ENCODE measurements at places on chromosomes 3 and 15.
A peak's percentile ranks its signal among the peaks of the same experiment; 100 is the strongest.

- DNase-seq: no peak
These were observed 56.5 kb downstream of the SLC7A14 start for GRCh38 chr3:170529346-170529745.

GRCh38 chr3:58603606-58604005 lies 26.4 kb upstream of the FAM107A start:
- no peak for DNase-seq

DNA sequence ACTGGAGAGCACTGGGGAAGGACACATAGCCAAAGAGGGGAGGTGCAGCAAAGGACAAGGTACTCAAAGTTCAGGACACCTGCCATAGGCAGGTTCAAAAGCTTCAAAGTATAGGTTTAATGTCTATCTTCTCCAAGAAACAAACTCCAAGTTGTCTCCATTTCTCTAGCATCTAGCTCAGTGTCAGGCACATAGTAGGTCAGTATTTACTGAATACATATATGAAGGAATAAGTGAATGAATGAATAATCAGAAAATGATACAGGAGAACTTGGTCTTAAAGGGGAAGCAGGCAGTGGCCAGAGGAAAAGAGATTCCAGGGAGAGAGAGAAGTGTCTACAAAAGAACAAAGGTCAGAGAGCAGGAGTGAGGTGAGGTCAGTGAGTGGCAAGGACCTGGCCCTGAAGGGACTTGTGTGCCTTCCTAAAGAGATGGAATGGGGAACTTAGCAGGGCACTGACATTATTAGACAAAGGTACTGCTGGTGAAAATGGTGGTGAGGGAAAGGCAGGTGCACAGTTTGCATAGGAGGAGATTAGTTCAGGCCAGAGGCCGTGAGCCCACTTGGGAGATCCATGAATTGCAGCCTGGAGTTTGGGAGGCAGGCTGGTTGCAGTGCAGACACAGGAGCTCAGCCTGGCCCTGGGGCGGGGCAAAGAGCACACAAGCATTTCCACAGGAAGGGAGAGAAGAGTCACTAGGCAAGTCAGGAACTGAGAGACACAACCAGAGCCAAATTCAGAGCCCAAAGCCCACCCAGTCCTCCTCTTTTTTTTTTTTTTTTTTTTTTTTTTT lies 21.4 kb downstream of the TBC1D2B start:
- DNase-seq: no peak

GRCh38 chr3:139838269-139838957 lies 96.6 kb upstream of the CLSTN2 start:
- DNase-seq: no peak

GRCh38 chr3:113275929-113276750 lies 64.8 kb downstream of the BOC start:
- DNase-seq: no peak

DNA sequence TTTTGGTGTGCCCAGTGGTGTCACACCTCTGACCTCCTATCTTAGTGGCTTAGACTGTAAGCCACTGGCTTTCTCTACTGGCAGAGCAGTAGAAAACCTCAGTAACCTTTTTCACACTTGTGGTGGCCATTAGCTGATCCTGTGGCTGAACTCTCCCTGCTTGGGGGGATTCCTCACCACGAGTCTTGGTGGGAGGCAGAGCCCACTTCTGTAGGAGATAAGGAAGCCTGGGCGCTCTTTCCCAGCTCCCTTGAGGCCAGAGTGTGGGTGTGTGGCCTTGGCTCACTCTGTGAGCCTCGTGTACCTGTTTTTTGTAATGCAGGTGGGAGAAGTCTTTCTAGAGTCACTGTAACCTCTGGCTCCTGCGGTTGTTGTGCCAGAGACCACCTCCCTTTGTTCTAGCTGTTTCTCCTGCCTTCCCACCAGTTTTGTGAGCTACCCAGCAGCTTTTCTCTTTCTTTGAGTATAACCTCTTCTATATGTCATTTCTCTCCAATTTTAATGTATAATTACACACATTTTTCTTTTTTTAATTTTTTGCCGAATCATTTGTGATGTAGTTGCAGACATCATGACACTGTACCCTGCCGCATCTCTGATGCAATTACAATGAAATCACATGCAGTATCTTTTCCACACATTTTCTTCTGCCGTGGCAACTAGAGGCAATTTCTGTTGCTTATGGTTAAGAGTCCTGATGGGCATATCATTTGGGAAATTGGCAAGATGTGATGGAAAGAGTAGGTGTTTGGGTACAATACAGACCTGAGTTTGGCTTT lies 13.8 kb downstream of the XCR1 start:
- DNase-seq: no peak

- peak; percentile 10 for DNase-seq
These were observed 45.2 kb downstream of the TYRO3 start for GRCh38 chr15:41603941-41604911.

DNA sequence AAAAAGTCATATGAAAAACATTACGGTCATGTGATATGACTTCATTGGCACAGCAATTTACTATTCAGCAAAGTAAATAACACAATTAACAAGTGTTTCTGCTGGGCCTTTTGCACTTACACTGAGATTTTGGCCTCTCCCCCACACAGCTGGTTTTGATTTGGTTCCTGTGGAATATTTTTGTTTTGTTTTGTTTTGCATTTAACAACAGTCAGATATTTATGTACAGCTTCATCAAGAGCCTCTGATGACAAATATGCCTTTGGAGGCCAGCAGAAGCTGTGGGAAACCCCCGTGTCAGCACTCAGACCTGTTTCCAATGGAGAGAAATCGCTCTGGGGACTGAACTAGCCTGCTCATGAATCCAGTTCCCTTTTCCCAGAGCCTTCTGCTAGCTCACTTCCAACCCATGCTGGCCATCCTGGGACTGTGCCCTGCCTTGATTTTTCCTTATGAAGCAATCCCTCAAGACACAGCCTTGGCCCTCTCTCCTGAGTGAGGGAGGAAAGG lies 161.9 kb downstream of the ATG7 start:
- DNase-seq: no peak

- DNase-seq: no peak
These were observed 562.0 kb upstream of the CFAP20DC start for GRCh38 chr3:59611649-59612443.

DNA sequence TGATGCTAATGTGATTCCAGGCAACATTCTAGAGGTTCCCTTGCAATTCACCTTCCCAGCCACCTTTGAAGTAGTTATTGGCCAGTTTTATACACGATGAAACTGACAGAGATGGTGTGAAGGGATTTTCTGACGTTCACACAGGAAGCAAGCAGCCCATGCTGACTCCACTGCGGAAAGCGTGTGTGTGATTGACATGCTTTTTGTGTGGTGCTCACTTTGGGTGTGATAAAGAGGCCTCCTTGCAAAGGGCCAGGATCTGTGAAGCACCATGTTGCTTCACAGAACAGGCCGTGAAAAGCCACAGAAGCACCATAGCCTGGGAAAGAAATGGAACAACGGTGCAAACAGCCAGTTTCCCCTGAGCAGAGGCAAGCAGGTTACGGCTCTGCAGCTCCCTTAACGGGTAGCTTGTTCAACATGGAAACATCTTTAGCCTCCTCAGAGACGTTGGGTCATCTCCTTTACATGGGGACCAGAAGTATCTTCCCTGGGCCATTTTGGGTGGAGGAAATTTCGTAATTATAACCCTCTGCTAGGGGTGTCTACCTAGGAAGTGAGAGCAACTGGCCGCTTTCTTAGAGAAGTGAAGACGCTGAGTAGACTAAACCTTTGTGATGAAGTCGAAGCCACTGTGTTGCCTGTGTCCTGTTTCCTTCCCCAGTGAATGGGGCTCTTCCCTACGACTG lies 108.5 kb downstream of the APBA2 start:
- peak; percentile 23 for DNase-seq

- DNase-seq: no peak
These were observed 59.3 kb downstream of the NR1D2 start for GRCh38 chr3:24004171-24004938.

GRCh38 chr15:51077221-51078153 lies 17.2 kb downstream of the TNFAIP8L3 start:
- DNase-seq: peak; percentile 20

- DNase-seq: no peak
These were observed 141.7 kb upstream of the NDN start for GRCh38 chr15:23828786-23829185.

- DNase-seq: no peak
These were observed 399 bp upstream of the SUCLG2 start for GRCh38 chr3:67654844-67655177.

DNA sequence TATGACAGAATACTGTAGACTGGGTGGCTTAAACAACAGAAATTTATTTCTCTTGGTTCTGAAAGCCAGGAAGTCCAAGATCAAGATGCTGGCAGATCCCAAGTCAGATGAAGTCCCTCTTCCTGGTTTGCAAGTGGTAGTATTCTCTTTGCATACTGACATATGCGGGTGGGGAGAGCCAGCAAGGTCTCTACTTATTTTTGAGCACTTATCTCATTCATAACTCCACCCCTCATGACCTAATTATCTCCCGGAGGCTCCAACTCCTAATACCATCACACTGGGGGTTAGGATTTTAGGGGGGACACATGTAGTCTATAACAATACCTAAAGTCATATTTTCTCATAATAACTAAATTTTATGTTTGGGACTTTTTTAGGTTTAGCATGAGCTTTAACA lies 65.3 kb downstream of the BLM start:
- DNase-seq: no peak

GRCh38 chr3:87920549-87920948 lies 138.3 kb downstream of the CGGBP1 start:
- no peak for DNase-seq

DNA sequence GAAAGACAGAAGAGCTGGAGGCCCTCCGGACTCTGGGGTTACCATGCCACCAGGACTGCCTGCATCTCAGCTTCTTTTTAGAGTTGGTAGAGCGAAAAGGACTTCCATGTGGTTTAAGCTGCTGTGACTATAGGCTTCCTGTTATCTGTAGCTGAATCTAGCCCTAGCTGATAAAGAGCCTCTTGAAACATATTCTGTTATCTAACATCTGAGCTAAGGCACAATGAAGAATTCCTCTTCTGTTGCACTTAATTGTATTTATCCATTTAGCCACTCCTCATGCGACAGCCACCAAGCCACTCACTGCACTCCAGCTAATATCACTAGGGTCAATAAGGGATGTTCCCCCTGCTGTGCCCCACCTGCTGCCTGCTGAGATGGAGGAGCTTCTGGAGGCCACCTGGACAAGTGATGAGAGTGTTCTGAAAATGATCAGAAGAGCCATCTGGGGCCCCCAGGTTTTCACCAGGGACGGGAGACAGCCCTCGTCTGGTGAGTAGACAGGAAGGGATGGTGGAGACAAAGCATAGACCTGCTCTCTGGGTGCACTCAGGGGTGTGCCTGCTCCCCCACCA lies 94.6 kb upstream of the PLXNA1 start:
- no peak for DNase-seq

- no peak for DNase-seq
These were observed 692.7 kb upstream of the SGO1 start for GRCh38 chr3:20878691-20879090.

DNA sequence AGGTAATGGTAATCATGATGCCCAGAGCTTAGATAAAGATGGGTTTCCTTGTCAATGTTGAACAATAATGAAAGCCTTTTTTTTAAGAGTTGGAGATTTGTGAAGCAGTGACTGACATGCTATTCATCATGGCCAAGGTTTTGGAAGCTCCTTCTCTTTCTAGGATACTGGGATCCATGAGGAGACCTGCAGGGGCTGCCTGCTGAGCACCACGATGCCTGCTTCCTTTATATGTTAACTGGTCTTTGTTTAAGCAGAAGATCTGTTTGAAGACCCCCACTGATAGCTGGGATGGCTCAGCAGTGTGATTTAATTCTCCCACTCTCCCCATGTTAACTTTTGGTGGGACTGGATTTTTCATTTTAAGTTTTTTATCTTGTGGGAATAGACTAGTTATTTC lies 15.8 kb downstream of the RBP1 start:
- no peak for DNase-seq

GRCh38 chr15:39704235-39704634 lies 78.4 kb downstream of the FSIP1 start:
- no peak for DNase-seq

DNA sequence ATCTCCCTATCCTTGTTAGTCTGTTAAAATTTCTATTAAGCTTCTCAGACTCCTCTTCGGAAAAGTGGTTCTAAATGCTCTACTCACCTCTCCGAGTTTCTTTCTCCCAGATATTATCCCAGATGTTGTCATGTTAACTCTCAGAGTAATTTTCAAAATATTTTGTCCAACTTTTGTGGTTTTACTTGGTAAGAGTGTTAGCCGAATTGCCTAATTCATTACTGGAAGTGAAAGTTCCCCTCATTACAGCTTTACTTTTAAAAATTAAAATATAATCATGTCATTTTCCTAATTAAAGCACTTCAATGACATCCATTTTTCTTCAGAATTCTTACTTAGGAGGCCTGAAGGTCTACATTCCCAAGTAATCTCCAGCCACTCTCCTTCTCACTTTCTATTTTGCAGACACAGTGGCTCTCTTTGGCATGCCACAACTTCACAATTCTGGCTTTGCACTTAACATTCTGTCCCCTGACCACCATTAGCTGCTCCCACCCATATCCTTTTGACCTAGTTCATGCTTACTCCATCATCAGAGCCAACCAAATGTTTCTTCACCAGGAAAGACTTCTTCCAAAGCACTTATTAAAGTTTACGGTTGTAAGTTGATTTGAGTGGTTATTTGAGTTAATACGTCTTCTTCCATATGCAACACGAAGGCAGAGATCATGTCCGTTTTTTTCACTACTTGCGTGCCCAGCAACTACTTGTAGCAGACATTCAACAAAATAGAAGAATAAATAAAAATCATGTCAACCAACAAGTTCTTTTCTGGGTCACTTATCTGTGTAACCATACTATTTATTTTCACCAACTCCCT lies 10.2 kb upstream of the TIPARP start:
- DNase-seq: no peak

GRCh38 chr15:36172955-36173354 lies 406.5 kb upstream of the CDIN1 start:
- DNase-seq: no peak

DNA sequence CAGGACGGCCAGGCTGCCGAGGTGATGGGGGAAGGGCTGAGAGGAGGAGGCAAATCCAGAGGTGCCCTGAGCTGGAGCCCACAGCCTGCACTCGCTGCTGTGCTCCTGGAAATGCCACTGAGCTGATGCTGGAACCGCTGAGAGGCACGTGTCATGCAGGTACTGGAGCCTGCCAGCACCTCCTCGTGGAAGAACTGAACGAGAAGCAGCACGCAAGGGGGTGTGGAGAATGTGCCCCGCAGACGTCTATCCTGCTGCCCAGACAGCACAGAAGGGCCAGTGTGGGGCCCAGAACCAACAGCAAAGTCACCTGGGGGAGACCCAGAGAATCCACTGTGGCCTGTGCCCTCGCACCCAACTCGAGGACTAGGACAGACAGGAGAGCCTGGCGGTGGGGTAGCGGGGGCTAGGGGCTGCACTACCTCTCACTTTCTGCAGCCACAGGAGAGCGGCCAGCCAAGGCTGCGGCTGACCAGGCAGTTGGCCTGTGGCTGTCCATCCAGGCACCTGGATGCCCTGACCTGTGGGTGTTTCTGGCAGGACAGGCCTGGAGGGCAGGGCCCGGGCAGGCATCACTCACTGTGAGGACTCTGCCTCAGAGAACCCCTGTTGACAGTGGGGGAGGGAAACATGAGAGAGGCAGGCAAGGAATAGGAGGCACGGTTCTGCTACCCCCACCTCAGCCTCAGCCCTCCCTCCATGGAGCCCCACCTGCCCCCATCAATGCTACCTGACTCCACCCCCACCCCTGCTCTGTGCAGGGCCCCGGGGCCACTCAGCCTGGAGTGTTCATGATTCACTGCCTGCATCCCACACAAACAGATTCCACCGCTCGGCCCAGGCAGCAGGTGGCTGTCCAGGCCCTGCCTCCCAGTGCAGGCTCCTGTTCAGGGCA lies 213.1 kb downstream of the TBC1D2B start:
- DNase-seq: no peak

GRCh38 chr3:13874891-13875290 lies 5.0 kb downstream of the WNT7A start:
- DNase-seq: no peak

- DNase-seq: no peak
These were observed 69.4 kb downstream of the SRGAP3 start for GRCh38 chr3:9179826-9180763.

Measured in stimulated activated CD8-positive, alpha-beta memory T cell treated with anti-CD3 and anti-CD28 coated beads, Interleukin-7, amount 100 ng/mL, for 1 hour (primary cell).